ENCODE measurements at places on chromosomes 7 and 10. TPM values are rescaled to one million over a fixed set of nuclear protein-coding genes. Genes with fewer than 3 reads are reported as not detected.
A peak's percentile ranks its signal among the peaks of the same experiment; 100 is the strongest.

DNA sequence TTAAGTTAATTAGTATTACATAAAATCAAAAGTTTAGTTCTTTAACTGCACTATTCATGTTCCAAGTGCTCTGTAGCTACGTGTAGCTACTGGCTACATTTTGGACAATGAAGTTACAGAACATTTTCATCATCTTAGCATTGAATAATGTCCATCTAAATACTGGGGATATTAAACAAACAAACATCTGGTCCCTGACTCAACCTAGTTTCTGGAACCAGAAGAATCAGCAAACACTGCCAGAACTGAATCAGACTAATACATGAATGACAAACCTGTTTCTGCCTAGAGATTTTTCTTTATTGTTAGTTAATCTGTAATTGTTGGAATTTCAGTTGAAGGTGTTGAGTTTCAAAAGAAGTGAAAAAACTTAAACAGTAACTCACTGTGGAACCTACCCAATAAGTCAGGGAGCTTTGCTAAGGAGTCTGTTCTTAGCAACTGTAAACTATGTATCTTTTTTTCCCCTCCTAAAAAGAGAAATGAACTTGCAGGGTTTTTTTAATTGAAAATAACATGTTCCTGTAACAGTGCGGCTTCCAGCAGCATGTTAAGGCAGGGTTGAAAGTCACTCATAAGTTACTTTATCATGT is 58.3 kb downstream of the CDK13 start:
- no peak for DNase-seq
- H3K27me3 ChIP-seq: no peaks in the 10 kb centered on the region
- peaks cover 44% of the 10 kb centered on the region for H3K36me3 ChIP-seq
- no peak overlapping the region for H3K4me3 ChIP-seq
- no peak overlapping the region for H3K27ac ChIP-seq

DNA sequence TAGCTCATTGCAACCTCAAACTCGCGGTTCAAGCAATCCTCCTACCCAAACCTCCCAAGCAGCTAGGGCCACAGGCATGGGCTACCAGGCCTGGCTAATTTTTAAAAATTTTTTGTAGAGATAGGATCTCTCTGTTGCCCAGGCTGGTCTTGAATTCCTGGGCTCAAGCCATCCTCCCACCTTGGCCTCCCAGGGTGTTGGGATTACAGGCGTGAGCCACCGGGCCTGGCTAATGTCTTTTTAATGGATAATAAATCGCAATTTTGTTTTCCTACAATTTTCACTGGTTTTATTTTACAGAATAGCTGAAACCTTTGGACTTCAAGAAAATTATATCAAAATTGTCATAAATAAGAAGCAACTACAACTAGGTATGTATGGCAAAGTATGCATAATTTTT is 10.9 kb downstream of the NUB1 start:
- H3K4me1 ChIP-seq: peaks cover 33% of the 10 kb centered on the region
- no peaks in the 10 kb centered on the region for H3K27me3 ChIP-seq
- DNase-seq: no peak
- peak overlapping the region; percentile 64 for H3K27ac ChIP-seq
- peaks cover 31% of the 10 kb centered on the region for H3K36me3 ChIP-seq
- H3K4me3 ChIP-seq: no peak overlapping the region

GRCh38 chr7:92955081-92955480 is 118.7 kb upstream of the CDK6 start:
- no peak overlapping the region for H3K27ac ChIP-seq
- no peaks in the 10 kb centered on the region for H3K4me1 ChIP-seq
- H3K36me3 ChIP-seq: no peaks in the 10 kb centered on the region
- no peak for DNase-seq
- H3K27me3 ChIP-seq: no peaks in the 10 kb centered on the region

DNA sequence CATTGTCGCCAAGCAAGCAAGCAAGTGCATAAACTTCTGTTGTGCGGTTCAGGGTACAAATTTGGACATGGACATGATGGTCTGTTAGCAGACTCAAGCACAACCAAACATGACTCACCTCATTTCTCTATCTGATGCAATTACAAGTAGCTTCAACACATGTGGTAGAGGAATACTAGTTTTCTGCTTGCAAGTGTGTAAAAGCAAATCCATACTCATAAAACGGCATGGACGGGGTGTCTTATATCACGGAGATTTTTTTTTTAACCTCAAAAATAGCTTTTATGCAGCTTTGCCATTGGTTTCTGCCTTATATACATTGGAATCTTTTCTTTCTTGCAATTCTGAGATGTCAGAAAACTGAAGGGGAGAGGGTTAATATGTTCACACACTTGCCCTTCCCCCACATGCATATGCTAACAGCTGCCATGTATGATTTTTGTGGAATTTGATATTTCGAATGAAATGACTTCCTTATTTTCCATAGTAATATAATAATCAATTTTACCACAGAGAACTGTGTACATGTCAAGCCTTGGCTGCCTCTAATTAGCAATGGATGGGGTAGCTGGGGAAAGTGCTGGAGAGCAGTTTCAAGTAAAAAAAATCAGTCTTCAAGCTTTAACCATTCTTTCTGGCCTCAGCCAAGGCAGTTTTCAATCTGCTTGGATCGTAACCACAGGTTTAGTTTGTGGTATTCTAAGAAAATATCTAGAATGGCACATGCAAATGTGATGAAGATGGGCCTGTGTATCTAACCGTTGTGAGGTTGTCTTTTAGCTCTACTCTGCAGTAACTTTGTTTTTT is 106.0 kb upstream of the PDCD4 start:
- no peak overlapping the region for H3K4me3 ChIP-seq
- H3K4me1 ChIP-seq: no peaks in the 10 kb centered on the region
- DNase-seq: no peak
- H3K27me3 ChIP-seq: no peaks in the 10 kb centered on the region
- no peak overlapping the region for H3K27ac ChIP-seq

DNA sequence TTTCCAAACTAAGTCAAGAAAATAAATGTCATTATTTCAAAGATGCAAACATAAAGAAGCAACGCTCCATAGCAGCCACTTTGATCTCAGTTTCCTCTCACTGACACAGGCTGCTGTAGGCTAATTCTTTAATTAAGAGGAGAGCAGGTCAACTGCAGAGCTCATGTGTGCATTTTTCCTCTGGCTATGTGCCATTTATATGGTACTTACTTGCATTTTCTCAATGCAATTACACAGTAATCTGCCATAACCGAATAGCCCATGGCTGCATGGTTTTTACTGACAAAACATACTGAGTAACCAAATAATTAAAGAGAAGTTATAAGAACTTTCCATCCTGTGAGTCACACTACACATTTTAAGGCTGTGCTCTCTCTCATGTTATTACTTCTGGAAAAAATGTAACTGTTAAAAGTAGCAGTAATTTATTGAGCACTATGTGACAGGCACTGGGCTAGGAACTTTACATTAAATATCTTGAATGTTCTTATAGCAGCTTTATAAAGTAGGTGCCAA is 122.0 kb downstream of the ELAPOR2 start:
- H3K27me3 ChIP-seq: no peaks in the 10 kb centered on the region
- no peaks in the 10 kb centered on the region for H3K4me1 ChIP-seq
- no peak for DNase-seq
- no peak overlapping the region for H3K4me3 ChIP-seq
- no peak overlapping the region for H3K27ac ChIP-seq

- peaks cover 44% of the 10 kb centered on the region for H3K36me3 ChIP-seq
- H3K27me3 ChIP-seq: no peaks in the 10 kb centered on the region
- H3K4me3 ChIP-seq: no peak overlapping the region
- no peak overlapping the region for H3K27ac ChIP-seq
These were observed 101.4 kb downstream of the PRKCQ start for GRCh38 chr10:6478722-6479121.

DNA sequence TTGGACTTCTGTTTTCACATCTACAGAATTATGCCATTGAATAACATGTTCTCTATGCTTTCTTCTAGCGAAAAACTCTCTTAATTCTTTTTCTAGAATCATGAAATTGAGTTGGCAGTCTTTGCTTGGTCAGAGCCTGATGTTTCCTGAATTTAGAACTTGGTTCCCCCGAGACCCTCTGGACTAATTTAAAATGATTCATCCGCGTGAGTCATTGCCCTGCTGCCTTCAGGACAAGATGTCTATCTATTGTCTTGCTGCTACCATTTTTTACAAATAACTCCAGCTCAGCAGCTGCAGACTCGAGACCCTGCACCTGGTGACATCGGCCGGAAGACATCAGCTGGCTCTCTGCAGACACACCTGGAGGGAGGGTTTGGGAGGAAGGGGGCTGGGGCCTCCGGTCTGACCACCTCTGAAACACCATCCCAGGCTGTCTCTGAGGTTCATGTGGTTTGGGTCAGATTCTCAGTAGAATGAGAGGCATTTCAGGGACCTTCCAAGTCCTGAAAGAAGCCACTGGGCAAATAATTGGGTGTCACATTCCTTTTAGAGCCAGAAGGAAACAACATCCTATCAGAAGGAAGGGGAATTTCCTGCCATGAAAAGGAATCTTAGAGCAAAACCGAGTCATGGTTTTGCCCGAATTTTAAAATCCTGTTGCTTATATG is 20.9 kb upstream of the KLF6 start:
- H3K27me3 ChIP-seq: peaks cover 2% of the 10 kb centered on the region
- H3K4me3 ChIP-seq: no peak overlapping the region
- no peaks in the 10 kb centered on the region for H3K36me3 ChIP-seq
- peak overlapping the region; percentile 72 for H3K27ac ChIP-seq
- H3K4me1 ChIP-seq: peaks cover 70% of the 10 kb centered on the region
- DNase-seq: no peak

DNA sequence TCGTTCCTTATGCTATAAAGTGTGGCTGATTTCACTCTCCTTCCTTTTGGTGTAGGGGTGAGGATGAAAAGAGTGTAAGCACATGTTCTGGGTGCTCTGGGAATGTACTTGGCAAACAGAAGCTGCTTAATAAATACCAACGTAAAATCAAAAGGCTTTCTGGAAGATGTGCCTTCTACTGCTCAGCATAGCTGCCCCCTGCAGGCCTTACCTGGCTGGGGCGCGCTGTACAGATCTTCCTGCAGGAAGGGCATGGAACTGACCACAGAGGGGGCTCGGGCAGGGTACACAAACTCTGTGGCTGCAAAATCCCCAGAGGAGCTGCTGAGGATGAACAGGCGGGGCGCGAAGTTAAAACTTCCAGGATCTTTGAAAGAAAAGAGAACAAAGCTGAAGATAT is 169.4 kb downstream of the SVIL start:
- peaks cover 30% of the 10 kb centered on the region for H3K36me3 ChIP-seq
- DNase-seq: no peak
- no peak overlapping the region for H3K27ac ChIP-seq

DNA sequence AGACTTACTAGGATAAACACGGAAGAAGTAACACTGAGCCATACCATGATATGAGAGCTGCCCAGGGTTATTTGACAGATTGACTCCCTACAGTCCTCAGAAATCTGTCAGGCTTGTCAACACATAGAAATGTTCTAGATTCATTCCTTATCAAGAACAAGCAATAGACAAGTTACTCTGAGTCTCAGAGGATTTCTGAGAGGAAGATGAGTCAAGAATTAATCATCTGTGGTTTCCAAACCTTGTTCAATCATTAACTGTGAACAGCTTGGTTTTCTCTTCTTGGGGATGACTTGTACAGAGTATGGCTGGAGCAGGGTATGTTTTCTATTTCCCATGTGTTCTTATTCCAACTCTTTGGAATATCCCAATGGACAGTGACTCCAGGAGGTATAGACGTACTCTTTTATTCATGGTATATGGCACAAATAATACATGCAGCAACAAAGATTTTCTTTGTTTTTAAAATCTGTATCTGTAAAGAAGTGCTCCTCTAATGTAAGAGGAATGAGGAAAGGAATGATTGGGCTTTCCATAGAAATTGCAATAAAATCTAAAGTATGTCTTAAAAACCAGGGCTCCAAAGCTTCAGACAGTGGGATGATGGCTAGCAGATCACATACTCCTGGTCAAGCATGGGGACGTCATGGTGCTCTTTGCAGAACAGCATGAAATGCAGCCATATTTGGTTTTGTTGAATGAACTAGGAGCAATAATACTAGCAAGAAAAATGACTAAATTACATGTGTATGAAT is 11.9 kb upstream of the SFR1 start:
- no peak overlapping the region for H3K27ac ChIP-seq
- no peaks in the 10 kb centered on the region for H3K27me3 ChIP-seq
- no peak for DNase-seq
- H3K36me3 ChIP-seq: no peaks in the 10 kb centered on the region
- H3K4me3 ChIP-seq: no peak overlapping the region
- H3K4me1 ChIP-seq: no peaks in the 10 kb centered on the region

GRCh38 chr10:123100030-123100762 is 35.6 kb upstream of the HMX3 start:
- no peaks in the 10 kb centered on the region for H3K4me1 ChIP-seq
- no peak for DNase-seq
- no peaks in the 10 kb centered on the region for H3K27me3 ChIP-seq
- H3K4me3 ChIP-seq: no peak overlapping the region

DNA sequence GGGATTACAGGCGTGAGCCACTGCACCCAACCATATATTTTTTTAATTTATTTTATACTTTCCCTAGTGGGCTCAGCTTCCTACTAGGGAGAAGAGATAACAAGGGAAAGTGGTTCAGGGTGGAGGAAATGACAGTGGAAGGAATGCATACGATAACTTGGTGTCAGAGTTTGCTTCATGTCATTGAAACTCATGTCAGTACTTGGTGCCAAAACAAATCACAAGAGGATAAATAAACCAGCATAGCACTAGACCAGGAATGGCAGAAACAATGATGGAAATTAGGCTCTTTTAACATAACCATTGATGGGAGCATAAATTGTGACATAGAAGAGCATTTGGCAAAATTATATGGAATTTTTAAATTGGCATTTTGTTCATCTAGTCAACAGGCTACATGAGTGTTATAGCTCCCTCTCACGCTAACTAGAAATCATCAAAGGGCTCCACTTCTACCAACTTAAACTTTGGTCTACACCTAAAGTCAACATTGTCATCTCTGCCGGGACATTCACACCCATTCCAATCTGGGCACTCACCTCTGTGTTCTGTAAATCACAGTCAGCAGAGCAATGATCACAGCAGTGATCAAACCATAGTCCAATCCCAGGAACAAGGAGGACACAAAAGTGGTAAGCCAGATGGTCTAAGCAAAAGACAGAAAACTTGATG is 41.2 kb downstream of the PSMC2 start:
- H3K4me3 ChIP-seq: no peak overlapping the region
- H3K27me3 ChIP-seq: no peaks in the 10 kb centered on the region
- DNase-seq: no peak

- H3K4me3 ChIP-seq: no peak overlapping the region
- no peaks in the 10 kb centered on the region for H3K36me3 ChIP-seq
- H3K27me3 ChIP-seq: no peaks in the 10 kb centered on the region
- H3K27ac ChIP-seq: no peak overlapping the region
- no peaks in the 10 kb centered on the region for H3K4me1 ChIP-seq
These were observed 45.9 kb upstream of the OIT3 start for GRCh38 chr10:72847681-72848080.

- H3K27ac ChIP-seq: no peak overlapping the region
- DNase-seq: no peak
- no peaks in the 10 kb centered on the region for H3K4me1 ChIP-seq
- H3K27me3 ChIP-seq: no peaks in the 10 kb centered on the region
- no peaks in the 10 kb centered on the region for H3K36me3 ChIP-seq
These were observed 139.3 kb upstream of the ODAD2 start for GRCh38 chr10:28137907-28138880.

GRCh38 chr10:61091531-61091930 is 147.5 kb upstream of the RHOBTB1 start:
- DNase-seq: no peak
- no peaks in the 10 kb centered on the region for H3K4me1 ChIP-seq
- no peaks in the 10 kb centered on the region for H3K27me3 ChIP-seq
- no peak overlapping the region for H3K4me3 ChIP-seq

The MAGI2 gene
- polyA plus RNA-seq: 1.7 TPM

The OR6V1 gene
- 0.02 TPM for polyA plus RNA-seq

The MRC1 gene
- 10.2 TPM for polyA plus RNA-seq

The ANKRD7 gene
- 0.39 TPM for polyA plus RNA-seq

The GSTO2 gene
- 16.1 TPM for polyA plus RNA-seq

Data from thymus (tissue), 14 donors.